Stimulated activated CD4-positive, alpha-beta T cell treated with anti-CD3 and anti-CD28 coated beads, Interleukin-1b, Interleukin-23, amount 100 ng/mL, for 1 hour (primary cell): ENCODE measurements at places on chromosomes 1 and 21.

DNA sequence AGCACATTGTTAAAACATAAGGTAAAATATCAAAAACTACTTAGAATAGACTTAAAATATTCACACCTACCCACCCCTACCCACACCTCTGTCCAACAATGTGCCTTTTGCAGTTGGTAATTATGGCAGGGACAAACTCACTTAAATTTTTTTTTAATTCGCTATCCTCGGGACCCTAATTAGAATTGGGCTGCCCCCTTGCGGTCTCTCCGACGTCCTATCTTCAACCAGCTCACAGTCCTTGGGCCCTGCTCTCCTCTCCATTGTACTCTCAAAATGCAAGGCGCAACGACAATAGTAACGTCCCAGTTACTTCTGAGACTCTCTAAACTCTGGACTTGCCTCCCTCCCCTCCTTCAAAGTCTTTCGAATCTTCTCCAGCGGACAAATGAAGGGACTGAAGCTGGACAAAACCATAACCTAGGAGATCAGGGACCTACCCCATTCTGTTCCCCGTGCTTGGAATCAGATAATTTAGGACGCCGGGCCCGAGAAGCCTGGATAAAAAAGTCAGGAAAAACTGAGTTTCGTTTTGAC lies 1.1 kb upstream of the CIART start:
- DNase-seq = peak; percentile 15

GRCh38 chr1:14693949-14694348 lies 95.5 kb downstream of the KAZN start:
- no peak for DNase-seq

DNA sequence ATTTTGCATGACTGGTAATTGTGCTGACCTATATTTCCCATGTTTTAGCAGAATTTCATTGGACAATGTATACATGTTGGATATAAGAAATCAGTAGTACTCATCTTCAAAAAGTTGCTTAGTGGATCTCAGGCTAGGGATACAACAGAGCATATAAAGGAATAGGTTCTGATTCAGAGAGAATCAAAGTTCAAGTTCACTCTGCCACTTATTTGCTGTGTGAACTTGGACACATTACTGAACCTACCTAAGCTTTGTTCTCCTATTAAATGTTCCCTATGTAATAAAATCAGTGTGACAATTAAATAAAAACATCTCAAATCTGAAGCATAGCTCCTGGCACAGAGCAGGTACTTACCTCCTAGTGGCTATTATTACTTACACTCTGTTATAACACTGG lies 9.3 kb downstream of the CD58 start:
- DNase-seq = no peak

DNA sequence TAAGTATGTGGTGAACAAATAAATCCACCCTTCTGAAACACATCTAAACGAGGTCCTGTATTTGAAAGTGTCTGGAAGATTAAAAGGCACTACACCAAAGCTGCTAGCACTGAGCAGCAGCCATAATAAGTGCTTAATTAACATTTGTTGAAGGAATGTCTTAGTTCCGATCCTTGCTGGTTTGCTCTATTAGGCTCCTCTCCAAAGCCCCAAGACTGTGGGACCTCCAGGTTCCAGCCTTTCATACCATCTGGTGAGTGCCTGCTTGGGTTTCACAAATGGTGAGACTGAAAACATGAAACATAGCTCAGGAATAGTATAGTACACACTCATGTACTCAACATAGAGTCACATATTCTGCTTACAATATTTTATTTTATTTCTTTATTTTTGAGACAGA lies 640 bp upstream of the CYP2J2 start:
- DNase-seq = no peak

DNA sequence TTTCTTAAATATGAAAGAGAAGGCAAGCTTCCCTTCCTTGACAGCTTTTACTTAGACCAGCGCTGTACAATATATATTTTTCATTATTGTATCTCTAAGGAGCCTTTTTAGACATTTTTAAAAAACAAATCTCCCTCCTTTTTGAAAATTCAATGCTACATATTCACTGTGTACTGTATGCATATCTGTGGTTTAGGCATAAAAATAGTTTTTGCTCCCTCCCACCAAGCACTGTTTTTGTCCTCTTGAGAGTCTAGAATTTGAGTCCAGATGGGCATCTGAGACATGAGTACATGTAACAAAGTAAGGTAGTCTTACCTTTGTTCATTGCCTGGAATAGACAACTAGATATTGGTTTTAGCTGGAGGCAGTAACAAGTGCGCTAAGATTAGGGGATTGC lies 488.5 kb upstream of the RUNX1 start:
- DNase-seq = no peak

DNA sequence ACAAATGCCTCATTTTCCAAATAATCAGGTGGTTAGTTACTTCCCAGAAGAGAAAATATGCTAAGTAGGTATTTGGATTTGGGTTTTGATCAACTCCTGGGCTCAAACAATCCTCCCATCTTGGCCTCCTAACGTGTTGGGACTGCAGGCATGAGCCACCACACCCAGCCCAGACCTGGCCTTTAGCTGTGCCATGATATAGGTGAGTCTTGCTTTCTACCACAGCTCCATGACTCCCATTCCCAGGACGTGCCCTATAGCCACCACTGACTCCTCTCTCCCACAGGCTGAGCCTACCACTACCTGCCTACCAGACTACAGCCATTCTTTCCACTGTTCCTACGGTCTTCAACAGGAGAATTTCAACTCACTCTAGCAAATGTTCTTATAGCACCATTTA lies 1.8 kb upstream of the SLC1A7 start:
- no peak for DNase-seq

DNA sequence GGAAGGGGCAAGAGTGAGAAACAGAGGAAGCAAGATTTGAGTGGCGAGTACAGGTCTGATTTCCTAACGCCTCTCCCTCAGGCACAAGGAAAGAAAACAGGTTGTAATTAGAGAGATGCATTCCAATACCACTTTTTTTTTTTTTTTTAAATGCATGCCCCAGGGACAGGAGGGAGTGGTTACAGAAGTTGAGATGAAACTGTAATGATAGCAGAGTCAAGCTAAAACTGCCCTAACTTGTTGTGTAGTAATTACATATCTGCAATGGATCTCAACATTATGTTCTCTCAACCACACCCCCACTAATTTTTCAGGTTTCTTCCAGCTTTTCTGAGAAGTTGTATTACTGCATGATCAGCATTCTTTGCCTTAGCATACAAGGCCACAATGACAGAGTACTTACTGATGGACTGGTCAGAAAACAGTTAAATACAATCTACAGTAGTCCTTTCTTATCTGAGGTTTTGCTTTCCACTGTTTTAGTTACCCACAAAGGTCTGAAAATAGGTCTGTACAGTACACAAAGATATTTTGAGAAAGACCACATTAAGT lies 5.5 kb downstream of the ETV3 start:
- DNase-seq = no peak

DNA sequence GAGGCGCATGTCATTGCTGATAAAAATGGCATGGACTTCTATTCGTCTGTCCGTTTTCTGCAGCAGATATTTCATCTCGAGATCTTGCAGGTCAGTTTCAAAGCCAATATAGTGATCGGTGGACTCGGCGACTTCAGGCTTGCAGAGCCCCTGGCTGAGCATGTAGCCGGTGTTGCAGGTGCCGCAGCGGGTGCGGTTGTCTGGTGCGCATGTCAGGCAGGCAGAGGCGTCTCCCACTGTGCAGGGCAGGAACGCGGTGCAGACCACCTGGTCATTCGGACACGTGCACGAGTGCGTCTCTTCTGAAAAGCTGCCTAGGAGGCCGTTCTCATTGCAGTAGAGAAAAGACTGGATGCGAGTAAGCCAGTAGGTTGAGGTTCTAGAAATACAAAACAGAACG lies 378.9 kb downstream of the BRINP3 start:
- no peak for DNase-seq

DNA sequence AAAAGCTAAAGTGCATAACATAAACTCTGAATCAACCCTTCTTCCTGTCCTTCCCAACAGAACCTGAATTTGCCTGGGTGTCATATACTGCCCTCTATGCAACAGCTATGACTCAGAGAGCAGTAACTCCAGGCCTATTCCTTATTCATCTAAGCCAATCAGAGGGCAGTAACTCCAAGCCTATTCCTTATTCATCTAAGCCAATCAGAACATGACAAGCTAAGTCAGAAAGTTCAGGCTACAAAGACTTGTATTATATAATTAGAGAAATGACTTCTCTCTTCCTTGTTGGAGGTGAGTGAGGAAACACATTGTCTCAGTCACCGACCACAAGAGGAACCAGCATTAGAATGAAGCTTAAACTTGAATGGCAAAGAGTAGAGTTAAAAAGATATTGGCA lies 26.2 kb upstream of the TADA1 start:
- DNase-seq = no peak

GRCh38 chr1:245874942-245875580 lies 632.0 kb downstream of the SMYD3 start:
- DNase-seq = no peak

DNA sequence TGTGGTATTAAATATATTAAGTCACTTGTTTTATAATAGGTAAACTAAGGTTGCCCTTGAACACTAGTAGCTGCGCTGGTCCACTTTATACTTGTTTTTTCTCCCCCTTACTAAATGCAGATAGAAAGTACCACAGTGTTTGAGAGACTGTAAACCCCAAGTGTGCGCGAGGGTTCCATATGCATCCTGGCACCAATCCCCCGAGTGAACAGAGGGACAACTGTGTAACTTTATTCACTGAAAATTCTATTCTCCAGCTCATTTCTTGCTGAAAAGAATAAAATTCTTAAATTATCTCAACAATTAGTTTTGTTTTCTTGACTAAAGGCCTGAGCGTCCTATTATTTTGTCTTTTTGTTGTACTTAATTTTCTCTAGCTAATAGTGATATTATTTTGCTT lies 1.9 kb downstream of the RSRP1 start:
- no peak for DNase-seq

- no peak for DNase-seq
These were observed 599.5 kb downstream of the MATN1 start for GRCh38 chr1:30123896-30124295.

DNA sequence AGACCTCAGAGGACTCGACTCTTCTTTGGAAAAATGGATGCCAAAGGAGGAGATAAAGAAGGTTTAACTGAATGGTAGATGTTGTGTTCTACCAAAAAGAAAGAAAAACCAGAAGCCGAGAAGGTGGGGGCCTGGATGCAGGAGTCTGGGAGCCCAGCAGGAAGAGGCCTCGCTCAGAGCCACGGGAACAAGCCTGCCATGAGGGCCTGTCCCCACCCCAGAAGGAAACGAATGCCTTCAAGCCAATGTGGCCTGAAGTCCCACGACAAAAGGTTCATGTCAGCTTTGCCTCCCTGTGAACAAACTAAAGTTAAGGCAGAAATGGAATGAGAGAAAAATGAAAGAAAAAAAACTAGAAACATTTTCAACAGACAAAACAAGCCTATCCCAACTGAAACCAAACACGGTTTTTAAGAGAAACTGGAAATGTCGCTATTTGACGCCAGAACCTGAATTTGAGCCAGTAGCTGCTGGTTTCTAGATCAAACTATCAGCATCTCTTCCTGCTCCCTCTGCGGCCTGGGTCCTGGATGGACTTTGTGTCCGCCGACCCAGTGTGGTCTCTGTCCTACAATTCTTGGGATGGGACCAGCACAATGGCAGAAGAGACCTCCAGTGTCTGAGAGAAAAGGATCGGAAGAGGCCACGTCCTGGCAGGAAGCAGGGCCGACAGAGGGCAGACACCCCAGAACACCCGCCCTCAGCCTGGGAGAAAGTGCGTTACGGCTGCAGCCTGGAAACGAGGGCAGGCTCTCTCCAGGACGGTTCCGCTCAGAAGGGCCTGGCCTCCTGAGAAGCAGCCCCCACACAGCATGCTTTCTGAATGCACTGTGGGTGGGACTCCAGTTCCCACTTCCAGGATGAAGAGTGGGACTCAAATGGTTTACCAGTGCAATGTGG lies 35.2 kb downstream of the SLC45A1 start:
- DNase-seq = no peak

DNA sequence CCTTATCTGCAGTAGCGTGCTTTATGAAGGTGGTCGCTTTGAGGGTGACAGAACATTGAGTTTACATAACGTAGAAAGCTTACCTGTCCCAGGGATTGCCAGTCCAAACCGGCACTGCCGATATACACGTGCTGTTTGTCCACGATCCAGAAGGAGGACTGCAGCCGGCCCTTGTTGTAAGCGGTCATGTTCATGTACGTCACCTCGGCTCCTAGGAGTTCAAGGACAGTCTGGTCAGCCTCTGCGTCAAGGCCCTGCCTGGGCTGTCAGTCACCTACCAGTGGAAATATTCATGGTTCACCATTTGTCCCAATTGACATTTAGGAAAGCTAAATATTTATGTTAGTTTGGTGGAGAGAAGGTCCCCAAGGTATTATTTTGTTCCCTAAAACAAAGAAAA lies 221.0 kb upstream of the MAP1LC3C start:
- no peak for DNase-seq

- DNase-seq = no peak
These were observed 81.9 kb downstream of the CASZ1 start for GRCh38 chr1:10714337-10715114.

- DNase-seq = peak; percentile 29
These were observed 107.3 kb upstream of the RUNX3 start for GRCh38 chr1:25037174-25038074.

DNA sequence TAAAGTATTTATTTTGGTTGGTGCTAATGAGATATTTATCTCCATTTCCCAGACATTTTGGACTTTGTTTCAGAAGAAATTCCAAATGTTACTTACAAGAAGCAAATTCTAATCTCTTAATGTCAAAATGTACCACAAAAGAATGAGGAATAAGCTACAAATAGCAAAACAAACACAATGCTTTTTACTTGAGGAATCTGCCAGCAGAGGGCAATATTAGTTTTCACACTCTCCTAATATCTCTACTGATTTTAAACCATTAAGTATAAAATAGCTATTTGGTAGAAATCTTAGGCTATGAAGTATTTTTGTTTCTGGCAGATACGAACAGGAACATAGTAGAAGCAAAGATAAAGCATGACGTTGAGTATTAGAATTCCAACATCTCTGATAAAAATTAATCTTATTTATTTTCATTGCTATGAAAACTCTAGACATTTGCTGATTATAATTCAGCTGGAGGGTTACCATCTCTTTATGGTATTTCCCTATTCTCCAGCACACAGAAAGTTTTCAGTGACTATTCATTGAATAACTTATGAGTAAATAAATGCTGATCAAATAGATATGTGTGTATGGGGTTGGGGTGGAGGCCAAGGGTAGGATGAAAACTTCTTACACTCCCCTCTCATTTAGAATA lies 13.4 kb upstream of the HMCN1 start:
- no peak for DNase-seq

- DNase-seq = no peak
These were observed 327.9 kb downstream of the VAV3 start for GRCh38 chr1:107637101-107637500.

DNA sequence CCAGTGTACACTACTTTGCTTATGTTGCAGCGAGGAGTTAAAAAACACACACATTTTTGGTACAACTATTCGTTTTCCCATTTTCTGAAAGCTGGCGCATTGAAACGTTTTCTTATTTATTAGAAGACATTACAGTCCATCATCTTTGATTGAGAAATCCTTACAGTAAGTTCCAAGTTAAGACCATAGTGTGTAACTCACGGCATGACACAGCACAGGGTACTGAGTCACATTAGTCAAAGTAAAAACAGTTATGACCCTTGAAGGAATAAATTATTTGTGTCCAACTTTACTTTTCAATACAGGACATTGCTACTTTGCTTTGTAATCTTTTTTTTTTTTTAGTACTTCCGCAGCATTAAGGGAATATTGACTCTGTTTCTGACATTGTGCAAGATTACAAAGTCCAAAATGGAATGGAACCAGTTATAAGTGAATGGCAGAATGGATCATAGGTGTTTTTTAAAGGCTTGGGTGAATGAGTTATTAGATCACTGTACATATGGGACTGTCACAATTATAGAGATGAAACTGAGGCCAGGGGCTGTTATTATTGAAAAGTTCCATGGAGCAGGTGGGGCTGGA lies 11.7 kb downstream of the PTGFRN start:
- DNase-seq = no peak

- no peak for DNase-seq
These were observed 1.1 kb downstream of the MPZL1 start for GRCh38 chr1:167722870-167723251.
